Mucosa of gallbladder (tissue), 1 donor: ENCODE measurements at places on chromosomes 1 and 21. TPM values are rescaled to one million over a fixed set of nuclear protein-coding genes. Genes with fewer than 3 reads are reported as not detected.

GRCh38 chr1:48071513-48071912, 74.3 kb upstream of the TRABD2B start:
- no peak for DNase-seq

- no peak for DNase-seq
Observed at GRCh38 chr1:195804547-195804946, 803.7 kb downstream of the KCNT2 start.

LRIG2 gene
- total RNA-seq = 12.9 TPM

- no peak for DNase-seq
Observed at GRCh38 chr1:207970329-207971233, 59.7 kb upstream of the CD34 start.

DNA sequence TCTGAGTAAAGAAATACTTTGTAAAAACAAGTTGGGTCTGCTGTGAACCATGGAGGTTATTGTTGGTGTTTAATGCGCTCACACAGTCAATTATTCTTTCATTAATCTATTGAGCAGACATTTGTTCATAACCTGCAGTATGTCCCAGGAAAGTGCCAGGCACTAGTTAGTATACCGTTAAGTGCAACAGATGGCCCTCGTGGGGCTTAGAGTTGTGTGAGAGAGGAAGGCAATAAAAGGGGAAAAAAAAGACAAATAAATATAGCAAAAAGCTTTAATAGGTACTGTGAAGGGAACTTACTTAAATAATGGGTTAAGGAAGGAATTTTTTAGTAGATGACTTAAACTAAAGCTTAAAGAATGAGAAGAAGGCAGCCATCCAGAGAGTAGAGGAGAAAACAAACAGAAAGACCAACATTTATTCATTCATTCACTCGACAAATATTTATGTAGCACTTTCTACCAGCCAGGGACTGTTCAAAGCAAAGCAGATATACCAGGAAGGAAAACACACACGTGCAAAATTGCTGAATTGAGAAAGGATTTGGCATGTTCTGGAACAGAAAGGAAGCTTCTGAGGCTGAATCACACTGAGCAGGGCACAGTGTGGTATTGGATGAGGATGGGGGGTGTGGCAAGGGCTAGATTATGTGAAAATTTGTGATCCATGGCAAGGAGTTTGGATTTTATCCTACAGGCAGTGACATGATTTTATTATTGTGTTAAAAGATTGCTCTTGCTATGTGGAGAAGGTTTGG, 296.1 kb upstream of the SGIP1 start:
- DNase-seq = no peak
